ENCODE measurements at places on chromosomes 6 and 20.

DNA sequence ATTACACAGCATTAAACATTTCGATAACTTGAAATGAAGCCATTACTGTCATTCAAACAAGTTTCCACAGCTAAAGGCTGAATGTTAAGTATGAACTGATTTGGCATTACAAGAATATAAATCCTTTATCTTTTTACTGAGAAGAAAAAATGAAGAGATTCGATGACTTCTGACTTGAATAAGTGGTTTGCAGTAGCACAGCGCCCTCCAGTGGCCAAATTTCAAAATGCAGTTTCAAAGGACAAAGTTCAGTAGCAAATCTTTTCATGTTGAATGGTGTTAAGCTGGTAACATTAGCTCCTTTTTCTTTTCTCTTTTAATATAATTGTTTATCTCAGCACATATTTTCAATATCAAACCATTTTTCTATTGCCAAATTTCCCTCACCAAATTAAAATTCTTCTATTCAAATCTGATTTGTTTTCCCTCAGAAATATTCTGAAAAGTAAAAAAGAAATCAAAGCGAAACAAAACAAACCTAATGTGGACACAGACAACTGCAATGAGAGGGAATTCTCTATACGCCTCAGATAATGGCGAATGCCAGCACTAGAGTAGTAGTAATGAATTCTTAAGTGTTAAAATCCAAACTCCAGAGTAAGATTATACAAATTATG is 145.7 kb downstream of the BTBD9 start:
- peak; percentile 76 for DNase-seq

GRCh38 chr6:31911826-31912585 is 10.1 kb upstream of the ZBTB12 start:
- no peak for DNase-seq

DNA sequence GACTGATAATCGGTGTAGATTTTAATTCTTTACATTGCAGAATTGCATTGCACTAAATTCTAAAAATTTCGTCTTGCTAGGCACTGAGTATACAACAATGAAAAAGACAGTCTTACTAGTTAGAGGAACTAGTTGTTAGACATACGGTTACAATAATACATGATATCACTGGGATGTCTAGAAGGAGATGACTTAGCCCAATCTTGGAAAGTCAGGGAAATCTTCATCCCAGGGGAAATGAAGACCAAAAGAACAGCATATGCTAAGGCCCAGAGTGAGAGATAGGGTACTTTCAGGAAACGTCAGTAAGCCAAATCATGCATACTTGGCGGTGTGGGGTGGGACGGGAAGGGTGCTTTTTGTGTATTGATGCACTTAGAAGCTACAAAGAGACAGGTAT is 901 bp downstream of the CEP57L1 start:
- peak; percentile 56 for DNase-seq

DNA sequence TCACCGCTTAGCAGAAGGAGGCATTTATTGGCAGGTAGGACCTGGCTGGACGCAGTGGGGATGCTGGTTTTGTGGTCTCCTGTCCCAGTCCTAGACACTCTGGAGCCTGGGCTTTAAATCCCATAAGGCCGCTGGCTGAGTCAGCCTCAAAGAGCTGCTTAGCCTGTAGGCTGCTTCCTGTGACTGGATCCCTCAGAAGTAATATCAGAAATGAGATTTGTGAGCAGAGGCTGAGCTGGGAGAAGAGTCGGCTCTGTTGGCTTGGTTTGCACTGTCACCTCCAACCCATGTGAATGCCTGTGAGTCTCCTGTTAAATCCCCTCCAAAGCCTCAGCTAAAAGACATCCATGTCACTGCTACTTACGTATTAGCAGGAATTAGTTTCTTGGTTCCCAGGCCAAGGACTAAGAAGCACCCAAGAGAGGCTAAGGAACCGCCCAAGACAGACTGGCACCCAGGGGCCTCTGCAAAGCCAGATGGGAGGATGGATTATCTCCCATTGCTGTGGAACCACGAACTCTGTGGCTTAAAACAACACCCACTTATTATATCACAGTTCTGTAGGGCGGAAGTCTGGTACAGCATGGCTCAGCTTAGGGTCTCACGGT is 289.4 kb downstream of the CDC5L start:
- peak; percentile 47 for DNase-seq

- DNase-seq, result no peak
These were observed 83.5 kb upstream of the CCN6 start for GRCh38 chr6:111970426-111970825.

GRCh38 chr6:112539355-112539754 is 192.2 kb downstream of the RFPL4B start:
- DNase-seq, result no peak

DNA sequence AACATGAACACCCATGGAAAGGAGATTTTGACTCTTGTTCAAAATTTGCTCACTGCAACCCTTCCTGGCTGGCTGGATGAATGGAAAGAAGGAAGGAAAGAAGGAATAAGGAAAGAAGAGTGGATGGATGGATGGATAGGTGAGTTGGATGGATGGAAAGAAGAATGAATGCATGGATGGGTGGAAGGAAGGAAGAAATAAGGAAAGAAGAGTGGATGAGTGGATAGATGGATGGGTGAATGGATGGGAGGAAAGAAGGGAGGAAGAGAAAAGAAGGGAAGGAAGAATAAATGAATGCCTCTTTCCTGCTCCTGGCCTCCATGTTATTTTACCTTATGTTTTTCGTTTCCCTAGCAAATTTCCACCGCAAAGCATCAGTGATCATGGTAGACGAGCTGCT is 74.2 kb upstream of the RIN2 start:
- DNase-seq, result no peak

GRCh38 chr6:47080083-47080596 is 38.0 kb upstream of the ADGRF1 start:
- no peak for DNase-seq

GRCh38 chr6:123804014-123804786 is 535 bp downstream of the NKAIN2 start:
- DNase-seq, result no peak

DNA sequence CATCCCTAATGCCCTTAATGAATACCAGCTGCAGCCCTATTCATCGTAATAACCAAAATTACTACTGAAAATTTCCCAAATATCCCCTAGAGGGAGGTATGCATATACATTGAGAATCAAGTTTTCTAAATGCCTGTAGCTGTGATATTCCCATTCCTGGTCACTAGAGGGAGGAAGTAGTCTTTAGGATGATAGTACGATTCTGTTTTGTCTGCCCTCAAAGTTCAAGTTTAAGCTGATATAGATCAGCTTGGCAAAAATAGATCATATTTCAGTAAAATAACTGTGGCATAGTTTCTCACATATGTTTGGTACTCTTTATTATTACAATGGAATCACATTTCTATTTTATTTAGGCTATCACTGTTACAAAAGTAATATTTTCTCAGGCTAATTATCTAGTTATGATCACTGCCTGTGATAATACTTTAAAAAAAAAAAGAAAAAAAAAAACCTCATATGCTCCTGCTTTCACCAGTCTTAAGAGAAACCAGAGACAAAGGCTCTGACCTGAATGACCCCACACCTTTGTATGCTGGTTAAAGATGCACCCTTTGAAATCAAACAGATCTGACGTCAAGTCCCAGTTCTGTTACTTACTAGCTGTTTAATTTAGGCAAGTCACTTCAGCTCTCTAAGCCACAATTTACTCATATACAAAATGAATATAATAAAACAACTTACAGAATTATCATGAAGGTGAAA is 11.0 kb downstream of the TSPYL1 start:
- peak; percentile 89 for DNase-seq

DNA sequence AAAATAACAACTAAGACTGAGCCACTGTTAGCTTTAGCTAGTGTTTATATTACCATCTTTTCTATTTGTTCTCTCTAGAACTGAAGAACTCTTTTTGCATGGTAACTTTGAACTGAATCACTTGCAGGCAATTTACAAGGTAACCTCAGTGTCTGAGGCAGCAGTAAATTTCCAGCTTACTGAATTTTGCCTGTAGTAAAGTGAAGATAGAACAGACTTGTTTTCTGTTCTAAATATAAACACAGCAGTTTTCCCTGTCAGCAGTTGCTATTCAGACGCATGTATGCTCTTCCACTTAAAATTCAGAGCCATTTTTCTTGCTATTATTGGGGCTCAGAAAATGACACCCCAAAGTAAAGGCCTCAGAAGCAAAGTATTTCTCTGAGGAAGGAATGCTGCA is 974.0 kb upstream of the GJE1 start:
- DNase-seq, result no peak

GRCh38 chr6:96947055-96947454 is 22.5 kb downstream of the KLHL32 start:
- DNase-seq, result no peak

GRCh38 chr6:10847684-10848083 is 9.3 kb upstream of the MAK start:
- DNase-seq, result no peak

DNA sequence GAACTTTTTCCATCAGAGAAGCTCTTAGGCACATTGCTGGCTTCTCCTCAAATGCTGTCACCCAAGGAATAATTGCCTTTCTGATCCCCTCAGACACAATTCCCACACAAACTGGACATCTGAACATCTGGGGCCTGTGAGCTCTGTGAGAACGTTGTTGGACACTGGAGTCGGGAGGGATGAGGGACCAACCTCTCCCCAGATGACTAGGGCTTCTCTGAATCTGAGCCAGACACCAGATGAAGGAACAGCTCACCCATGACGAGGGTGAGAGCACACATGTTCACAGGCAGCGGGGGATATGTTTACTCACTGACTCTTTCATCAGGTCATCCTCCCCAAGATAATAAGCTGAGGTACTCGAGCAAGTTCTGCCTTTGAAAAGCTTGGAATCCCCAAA is 283.9 kb upstream of the SUPT3H start:
- peak; percentile 100 for DNase-seq

DNA sequence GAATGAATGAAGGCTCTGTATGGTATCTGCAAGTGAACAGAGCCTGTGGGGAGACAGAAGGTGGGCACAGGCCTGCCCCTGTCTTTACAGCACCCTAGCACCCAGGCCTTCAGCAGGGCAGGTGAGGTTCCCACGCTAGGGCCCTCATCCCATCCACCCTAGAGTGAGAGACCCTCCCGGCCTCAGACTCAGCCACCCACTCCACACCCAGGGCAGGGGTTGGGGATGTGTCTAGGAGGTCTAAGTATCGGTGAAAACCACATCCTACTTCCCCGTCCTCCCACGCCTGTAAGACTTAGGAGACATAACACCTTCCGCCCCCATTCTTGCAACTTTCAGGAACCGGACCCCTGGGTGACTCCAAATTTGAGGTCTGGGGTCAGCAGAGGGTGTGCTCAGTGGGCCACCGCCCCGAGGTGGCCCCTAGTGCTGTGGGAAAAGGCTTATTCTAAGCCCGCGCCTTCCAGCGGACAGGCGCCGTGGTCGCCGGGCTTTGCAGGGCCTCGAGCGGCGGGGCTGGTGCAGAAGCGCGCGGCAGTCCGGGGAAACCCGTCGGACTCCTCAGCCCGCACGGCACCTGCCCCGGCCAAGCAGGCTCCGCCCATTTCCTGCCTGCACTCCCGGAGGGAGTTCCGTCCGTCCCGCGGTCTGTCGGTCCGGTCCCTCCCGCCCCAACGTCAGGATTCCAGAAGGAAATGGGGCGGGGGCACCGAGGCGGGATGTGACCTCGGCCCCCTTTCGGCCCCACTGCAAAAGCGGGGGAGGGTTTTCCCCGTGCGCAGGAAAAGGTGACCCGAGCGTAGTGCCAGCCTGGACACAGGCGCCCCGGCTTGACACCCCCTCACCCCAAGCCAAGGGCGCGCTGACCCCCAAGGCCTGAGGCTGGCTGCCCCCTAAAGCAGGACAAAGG is 868 bp downstream of the SAMD10 start:
- no peak for DNase-seq

DNA sequence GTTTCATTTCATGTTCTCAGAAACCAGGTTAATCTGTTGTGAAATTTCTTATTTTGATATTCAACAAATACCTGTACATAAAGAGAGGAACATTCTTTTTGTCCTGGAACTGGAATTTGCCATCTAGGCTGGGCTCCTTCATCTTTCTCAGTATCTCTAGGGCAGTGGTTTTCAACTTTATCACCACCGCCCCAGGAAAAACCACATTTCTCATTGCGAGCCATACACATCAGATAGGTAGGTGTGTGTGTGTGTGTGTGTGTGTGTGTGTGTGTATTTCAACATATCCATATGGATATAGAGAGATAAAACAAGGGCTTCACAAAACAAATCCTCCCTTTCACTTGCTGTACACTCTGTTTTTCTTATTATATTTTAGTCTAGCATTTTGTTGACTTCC is 24.1 kb downstream of the BFSP1 start:
- DNase-seq, result no peak

DNA sequence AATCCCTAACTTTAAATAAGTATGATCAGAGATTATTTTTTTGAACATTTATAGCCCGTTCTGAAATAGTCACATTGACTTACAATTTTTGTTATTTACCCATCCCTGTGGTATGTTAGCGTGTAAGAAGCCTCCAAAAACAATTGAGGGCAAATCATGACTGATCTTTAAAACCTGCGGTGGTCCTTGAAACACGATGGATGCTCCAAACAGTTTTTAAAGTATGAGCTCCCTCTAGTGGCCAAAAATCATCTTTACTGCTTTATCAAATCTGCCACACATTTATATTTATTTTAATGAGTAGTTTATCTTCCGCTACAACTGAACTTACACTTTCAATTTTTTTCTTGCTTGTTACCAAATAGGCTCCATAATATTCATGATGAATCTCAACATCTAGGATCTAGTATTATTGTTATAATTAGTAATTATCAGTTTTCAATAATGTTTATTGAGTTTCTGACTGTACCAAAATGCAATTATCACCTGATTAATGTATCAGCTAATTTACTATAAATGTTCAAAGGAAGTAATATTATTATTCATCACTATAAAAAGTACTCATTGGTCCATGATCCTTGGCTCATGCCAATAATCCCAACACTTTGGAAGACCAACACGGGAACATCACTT is 52.2 kb downstream of the MARCKS start:
- peak; percentile 74 for DNase-seq

GRCh38 chr6:42007286-42008137 is 42.8 kb upstream of the TAF8 start:
- no peak for DNase-seq

GRCh38 chr20:988272-988671 is 13.8 kb downstream of the RSPO4 start:
- DNase-seq, result no peak

DNA sequence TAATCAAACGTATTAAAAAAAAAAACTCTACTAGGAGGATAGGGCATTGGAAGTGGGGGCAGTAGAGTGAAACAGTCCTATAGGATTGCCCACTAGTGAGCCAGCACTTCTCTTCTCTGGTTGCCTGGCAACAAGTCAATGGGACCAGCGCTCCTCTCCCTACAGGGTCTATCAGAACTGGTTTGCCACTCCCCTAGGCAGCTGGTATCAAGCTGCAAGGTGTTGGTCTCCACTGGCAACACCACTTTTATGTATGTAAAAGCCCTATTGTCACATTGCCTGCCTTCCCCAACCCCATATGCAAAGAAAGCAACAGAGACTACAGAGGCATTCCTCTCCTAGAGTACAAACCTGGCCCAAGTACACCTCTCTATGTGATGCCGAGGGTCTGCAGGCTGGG is 166.9 kb upstream of the MCHR2 start:
- DNase-seq, result no peak

- peak; percentile 5 for DNase-seq
These were observed 46.3 kb downstream of the GRIK2 start for GRCh38 chr6:101439790-101440189.

- no peak for DNase-seq
These were observed 22.6 kb downstream of the EDN1 start for GRCh38 chr6:12312736-12313135.
